AG20443 (cell line): ENCODE measurements at places on chromosomes 16 and 17.

DNA sequence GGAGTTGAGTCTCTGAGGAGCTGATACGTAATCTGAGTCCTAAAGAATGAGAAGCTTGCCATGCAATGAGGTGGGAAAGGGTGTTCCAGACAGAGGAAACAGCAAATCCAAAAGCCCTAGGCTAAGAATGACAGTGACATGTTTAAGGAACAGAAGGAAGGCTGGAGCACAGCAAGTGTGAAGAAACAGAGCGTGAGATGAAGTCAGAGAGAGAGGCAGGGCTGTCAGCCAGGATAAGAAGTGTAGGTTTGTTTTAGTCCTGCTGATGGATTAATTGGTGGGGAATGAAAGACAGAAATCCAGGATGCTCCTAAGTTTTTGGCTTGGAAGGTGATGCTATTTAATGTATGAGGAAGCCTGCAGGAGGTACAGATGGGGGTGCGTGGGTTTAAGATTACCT is 14.5 kb downstream of the MMP28 start:
- no peak for DNase-seq

- DNase-seq = no peak
Observed at GRCh38 chr16:50550035-50550434, 1.8 kb downstream of the NKD1 start.

DNA sequence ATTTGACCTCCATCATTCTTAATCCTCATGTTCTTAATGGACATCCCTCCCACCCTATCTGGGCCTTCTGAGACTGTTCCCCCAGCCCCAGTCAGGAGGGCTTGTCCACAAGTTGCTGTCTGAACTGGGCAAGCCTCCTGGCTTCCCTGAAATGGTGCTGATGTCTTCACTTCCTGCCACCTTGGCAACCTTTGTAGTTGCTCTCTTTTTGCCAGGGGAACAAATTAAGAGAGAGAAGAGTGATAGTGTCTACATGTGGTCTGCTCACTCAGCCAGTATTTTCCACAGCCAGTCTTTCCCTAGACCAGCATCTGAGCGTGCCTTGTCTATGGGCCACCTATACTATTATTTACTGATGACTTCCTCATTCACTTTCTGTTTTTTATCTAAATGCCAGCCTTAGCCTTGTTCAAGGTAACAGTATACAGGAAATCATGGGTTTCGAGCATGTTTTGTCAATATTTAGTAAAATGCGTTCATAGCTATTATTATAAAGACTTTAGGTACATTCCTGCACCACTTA is 710.1 kb downstream of the MAF start:
- no peak for DNase-seq

DNA sequence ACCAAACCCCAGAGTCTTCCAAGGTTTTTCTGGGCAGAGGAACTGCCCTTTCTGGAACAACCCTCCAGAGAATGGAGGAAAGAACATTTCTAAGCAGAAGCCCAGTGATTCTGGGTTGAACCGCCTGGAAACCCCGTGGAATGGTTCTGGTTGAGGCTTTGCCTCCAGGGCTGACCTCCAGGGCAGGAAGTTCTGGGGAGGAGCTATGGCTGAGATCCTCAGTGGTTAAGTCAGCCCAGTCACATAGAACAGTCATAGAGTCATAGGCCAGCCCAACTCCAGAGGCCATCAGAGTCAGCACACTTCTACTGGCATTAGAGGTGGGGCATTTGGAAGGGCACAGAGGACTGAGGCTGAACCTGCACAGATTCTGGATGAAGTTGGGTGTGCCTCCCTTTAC is 65.9 kb downstream of the SPACA3 start:
- DNase-seq = peak; percentile 59

- peak; percentile 58 for DNase-seq
Observed at GRCh38 chr17:50221266-50221863, 19.9 kb upstream of the COL1A1 start.

- DNase-seq = no peak
Observed at GRCh38 chr17:81379523-81379942, 15.7 kb upstream of the BAHCC1 start.

DNA sequence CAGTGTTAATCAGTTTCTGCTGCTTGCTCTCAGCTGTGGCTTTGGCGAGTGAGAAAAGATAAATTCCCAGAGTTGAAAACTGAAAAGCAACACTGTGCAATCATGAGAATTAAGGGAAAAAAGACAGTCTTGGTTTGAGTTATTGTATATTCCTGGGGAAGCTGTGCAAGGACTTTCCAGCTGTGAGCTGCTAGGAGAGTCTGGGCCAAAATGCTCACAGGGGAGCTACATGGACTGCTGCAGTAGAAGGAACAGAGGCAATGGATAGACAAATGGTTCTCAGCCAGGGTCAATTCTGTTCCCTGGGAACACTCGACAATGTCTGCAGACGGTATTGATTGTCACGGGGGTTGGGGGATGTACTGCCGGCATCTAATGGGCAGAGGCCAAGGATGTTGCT is 102.0 kb upstream of the ADAMTS18 start:
- DNase-seq = no peak

- DNase-seq = no peak
Observed at GRCh38 chr17:44493339-44493738, 9.9 kb downstream of the GPATCH8 start.

GRCh38 chr16:49348408-49349176 is 25.0 kb upstream of the C16orf78 start:
- DNase-seq = no peak

GRCh38 chr16:31880322-31880979 is 6.8 kb downstream of the ZNF267 start:
- DNase-seq = peak; percentile 59

DNA sequence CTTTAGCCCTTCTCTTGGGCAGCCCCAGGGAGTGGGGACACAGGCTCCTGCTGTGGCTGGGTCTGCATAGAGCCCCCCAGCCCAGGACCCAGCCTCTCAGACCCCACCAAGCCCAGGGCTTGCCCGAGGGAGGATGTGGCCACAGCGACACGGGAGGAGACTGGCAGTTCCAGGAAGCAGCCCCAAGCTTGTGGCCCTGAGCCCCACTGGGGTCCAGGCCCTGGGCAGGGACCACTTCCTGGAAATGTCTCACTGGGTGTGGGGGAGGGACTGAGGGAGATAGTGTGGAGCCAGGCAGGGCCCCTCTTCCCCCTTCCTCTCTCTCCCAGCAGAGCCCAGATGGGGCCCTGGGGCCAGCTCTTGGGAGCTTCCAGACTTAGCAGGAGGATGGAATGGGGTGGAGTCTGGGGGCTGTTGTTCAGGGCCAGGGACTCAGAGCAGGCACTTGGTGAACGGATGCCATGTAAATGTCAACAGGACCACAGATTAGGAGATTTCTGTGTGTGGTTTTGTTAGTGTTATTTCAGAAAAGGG is 35.3 kb downstream of the ADGRG5 start:
- peak; percentile 5 for DNase-seq

DNA sequence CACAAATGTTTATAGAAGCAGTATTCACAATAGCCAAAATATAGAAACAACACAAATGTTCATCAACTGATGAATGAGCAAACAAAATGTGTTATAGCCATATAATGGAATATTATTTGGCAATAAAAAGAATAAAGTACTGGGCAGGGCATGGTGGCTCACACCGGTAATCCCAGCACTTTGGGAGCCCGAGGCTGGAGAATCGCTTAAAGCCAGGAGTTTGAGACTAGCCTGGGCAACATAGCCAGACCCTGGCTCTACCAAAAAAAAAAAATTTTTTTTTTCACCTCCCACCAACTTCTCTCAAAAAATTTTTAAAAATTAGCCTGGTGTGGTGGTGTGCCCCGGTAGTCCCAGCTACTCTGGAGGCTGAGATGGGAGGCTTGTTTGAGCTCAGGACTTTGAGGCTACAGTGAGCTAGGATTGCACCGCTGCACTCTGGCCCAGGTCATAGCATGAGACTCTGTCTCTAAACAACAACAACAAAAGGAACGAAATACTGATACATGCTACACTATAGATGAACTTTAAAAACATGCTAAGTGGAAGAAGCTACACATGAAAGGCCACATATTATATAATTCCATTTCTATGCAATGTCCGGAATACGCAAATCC is 10.7 kb upstream of the PECAM1 start:
- no peak for DNase-seq

DNA sequence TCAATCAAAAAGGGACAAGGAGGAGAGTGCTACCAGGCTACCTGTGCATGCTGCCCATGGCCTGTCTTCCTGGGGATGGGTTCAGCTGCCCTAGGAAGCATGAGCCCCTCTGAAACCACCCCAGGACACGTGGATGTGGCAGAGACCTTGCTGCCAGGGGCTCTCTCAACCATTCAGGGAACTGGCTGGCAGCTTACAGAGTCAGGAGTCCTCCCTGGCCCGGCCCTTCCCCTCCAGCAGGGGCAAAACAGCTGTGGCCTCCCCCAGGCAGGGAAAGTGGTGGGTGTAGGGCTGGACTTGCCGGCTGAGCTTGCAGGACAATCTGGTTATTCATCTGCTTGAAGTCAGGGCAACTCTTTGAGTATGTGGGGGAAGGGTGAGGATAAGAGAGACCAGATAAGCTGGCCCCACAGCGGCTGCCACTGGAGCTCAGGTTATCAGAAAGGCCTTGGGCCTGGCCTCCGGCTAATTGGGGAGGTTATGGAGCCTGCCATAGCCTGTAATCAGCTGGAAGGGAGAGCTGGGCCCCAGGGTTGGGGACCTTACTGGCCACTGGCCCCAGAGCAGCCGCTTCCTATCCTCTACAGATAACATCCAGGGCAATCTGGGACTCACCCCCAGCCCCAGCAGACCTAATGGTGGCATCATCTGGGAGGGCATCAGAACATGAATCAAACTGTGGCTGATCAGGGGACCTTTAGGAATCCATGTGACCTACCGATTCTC is 5.6 kb upstream of the TBX2 start:
- DNase-seq = no peak

DNA sequence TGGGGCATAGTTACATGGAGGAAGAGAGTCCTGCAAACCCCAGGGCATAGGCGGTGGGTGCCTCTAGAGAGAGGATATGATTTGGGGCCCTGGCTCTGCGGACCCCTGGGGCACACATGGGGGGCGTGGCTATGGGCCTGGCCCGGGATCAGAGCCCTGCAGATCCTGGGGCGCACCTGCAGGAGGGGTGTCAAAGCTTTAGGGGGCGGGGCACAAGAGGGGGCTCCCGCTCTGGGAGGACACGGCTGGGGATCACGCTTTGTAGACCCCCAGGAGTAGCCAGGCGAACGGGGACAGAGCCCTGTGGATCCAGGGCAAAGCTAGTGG is 497 bp downstream of the BCL7C start:
- DNase-seq = no peak

- no peak for DNase-seq
Observed at GRCh38 chr17:2380950-2381649, 19.8 kb downstream of the MNT start.

GRCh38 chr17:35081638-35082037 is 18.1 kb upstream of the RFFL start:
- no peak for DNase-seq

- no peak for DNase-seq
Observed at GRCh38 chr16:19396555-19397011, 21.1 kb upstream of the TMC5 start.

DNA sequence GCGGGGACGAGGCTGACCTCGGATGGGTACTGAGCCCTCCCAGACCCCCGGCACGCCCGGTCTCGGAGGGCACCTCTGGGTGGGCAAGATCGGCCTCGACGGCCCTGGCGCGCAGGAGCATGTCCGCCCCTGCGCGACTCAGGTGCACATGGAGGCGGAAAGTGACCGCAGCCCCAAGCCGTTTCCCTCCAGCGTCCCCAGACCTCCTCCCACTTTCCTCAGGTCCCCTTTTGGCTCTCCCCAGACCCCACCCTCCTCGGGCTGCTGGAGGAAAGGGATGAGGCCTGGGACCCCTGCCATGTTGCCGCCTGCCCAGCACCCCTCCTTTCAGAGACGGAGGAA is 10.0 kb downstream of the RPL19 start:
- no peak for DNase-seq

DNA sequence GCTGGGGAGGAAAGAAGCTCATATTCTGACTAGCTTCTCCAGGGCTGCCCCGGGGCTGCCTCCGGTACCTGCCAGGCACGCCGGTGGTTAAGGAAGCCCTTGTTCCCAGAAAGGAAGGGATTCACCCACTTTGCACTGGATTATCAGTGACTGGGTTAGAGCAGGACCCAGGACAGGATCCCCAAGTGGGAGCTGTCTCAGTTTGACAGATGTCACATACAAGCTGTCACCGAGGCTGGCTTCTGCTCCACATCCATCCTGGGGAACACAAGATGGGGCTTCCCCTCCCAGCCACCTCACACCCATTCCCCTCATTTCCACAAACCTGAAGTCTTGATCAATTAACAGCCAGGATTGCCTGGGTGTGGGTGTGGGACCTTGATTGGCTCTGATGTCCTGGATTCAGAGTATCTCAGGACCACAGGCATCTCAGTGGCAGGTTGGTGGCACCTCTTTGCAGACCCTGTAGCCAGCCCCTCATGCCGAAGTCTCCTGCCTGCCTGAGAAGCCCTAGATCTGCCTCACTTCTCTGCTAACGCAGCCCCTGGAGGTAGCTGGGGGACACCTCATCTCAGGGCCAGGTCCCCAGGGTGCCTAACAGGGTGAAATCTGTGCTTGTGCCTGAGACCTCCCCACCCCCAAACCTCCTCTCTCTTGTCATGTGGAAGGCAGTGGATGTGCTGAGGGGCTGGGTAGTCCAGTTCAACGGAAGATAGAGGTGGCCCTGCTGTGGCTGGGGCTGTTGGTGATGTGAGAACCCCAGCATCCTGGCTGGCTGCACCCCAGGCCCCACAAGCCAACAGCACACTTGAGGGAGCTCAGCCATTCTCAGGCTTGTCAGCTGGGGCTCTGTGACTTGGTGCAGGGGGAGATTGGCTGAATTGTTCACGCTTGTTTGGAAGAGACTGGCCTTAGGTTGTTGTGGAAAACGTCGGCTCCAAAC is 1.4 kb downstream of the CACNG5 start:
- DNase-seq = no peak

DNA sequence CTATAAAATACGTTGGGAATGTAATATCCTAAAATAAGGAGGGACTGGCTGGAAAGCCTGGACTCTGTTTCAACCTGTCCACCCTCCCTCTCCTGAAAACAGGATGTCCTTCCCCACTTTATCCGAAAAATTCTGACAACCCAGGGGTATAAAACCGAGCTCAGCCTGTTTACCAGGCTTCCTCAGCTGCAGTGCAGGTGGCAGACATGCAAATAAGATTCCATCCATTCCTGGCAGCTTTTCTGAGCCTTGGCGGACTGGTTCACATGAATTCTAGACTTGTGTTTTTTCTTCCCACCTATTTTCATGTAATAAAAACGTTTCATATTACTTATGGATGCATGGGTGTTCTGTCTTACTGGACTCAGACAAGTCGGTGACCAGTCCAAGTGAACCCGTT is 479.3 kb downstream of the KCNJ18 start:
- no peak for DNase-seq

- DNase-seq = no peak
Observed at GRCh38 chr17:74414510-74414909, 17.4 kb upstream of the GPRC5C start.

GRCh38 chr17:47948706-47949196 is 7.4 kb downstream of the PNPO start:
- no peak for DNase-seq

DNA sequence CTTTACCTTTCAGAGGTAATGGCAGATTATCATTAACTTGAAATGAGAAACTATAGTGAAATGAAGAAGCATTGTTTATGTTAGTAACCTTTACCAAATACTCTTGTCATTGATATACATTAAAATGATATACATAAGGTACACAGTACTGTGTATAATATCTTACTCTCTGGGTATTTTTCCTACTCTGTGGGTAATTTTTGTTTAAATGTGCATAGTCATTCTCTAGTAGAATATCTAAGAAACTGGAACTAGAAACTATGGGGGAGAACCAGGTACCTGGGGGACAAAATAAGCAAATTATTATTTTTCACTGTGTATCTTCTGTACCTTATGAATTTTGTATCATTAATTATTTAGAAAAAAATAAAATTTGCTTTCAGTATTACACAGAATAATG is 20.6 kb upstream of the PHAF1 start:
- DNase-seq = no peak
